ENCODE measurements at places on chromosomes 11 and 22.

GRCh38 chr11:46826310-46827044 lies 19.6 kb downstream of the CKAP5 start:
- DNase-seq: no peak

GRCh38 chr11:73538381-73538872 lies 59.5 kb downstream of the FAM168A start:
- DNase-seq: no peak

DNA sequence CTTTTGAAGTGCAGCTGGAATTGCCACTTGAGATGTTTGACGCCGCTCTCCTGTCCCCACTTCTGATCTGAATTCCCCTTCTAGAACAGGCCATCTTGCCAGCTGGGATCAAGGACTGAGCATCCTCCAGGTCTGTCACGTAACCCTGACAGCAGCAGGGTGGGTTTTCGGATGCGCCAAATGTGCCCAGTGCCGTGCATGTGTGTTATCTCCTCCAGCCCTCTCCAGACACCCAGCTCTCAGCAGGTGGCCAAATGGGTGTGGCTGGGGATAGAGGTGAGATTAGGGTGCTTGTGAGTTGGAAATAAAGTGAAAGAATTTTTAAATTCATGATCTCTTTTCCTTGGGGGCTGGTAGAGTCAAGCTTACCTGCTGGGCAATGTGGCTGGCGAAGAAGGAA lies 3.3 kb downstream of the OSBP2 start:
- DNase-seq: no peak

GRCh38 chr11:76732643-76733042 lies 50.5 kb upstream of the TSKU start:
- DNase-seq: no peak
